Neural progenitor cell (in vitro differentiated cells): ENCODE measurements at places on chromosomes 13 and 19. TPM values are rescaled to one million over a fixed set of nuclear protein-coding genes. Genes with fewer than 3 reads are reported as not detected.

The ZNF534 gene
- 0.43 and 0.62 TPM in 2 replicates for total RNA-seq

The C19orf12 gene
- 27.5 and 28.2 TPM in 2 replicates for total RNA-seq

The FFAR1 gene
- 0.06 TPM in 1 of 2 replicates, not detected in the other for total RNA-seq

DNA sequence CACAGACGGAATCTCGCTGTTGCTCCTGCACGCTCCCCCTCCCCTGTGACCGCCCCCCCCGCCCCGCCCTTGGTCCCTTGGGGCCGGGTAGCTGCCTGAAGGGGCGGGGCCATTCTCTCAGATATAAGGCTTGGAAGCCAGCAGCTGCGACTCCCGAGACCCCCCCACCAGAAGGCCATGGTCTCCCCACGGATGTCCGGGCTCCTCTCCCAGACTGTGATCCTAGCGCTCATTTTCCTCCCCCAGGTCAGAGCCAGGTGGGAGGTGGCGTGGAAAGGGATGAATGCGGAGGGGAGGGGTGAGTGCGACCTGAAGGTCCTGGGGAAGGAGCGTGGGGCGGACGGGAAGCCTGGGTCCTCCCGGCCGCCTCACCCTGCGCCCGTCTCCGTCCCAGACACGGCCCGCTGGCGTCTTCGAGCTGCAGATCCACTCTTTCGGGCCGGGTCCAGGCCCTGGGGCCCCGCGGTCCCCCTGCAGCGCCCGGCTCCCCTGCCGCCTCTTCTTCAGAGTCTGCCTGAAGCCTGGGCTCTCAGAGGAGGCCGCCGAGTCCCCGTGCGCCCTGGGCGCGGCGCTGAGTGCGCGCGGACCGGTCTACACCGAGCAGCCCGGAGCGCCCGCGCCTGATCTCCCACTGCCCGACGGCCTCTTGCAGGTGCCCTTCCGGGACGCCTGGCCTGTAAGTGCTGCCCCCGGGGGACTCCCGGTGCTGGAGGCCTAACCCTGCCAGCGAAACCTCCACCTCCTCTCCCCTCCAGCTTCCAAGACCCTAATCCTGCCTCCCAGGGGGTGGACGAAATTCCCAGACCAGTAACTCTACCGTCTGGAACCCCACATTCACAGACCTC lies at the start of gene DLL3:
Gene DLL3 (plus strand): TSS at position 150 of the 845 bp plus-strand sequence. CDS start 28 bp downstream, at position 178.
- peak; percentile 62 for DNase-seq

DNA sequence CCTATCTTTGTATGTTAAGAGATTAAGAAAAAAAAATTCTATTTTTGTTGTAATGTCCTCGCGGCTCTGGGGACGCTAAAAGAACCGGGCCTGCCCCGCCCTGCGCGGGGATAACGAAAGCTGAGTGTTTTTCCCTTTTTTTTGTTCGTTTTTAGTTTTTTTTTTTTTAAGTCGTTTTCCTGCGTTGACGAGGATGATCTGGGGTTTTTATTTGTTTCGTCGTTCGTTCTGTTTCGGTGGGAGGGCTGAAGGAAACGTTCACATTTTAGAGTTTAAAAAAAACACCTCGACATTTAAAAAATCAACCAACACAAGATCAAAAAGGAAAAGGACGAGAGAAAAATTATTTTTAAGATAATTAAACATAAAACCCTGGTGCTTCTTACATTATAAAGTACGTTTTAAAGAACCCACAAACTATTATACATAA lies 5.6 kb downstream of the LYL1 start:
- DNase-seq: no peak

GRCh38 chr19:57511484-57511883 lies 11.7 kb downstream of the ZNF773 start:
- no peak for DNase-seq

- DNase-seq: peak; percentile 6
Measured at GRCh38 chr13:44601586-44601985, 25.5 kb upstream of the TSC22D1 start.

The PROZ gene
- not detected in 2 replicates for total RNA-seq

GRCh38 chr19:35307931-35308330 lies 16.0 kb downstream of the MAG start:
- no peak for DNase-seq

The OLFM4 gene
- not detected in 2 replicates for total RNA-seq

GRCh38 chr19:18141031-18141430 lies 11.9 kb upstream of the PIK3R2 start:
- DNase-seq: no peak

DNA sequence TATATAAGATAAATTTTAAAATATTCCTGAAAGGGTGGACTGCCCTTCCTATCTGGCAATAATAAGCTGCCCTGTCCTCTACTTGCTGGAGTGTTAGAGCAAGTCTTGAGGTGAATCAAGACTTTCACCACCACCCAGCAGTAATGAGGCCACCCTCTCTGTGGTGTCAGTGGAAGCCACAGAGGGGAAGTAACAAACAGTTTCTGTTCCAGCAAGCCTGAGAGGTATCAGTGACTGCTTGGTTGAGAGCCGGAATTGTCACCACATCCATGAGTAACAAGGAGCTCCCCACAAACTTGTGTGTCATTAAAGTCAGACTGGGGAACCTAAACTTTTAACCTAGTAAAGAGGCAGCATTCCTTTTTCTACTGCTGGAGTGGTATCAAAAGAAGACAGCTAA lies 532.7 kb upstream of the SPRY2 start:
- DNase-seq: no peak

The C1QTNF9B gene
- total RNA-seq: not detected in 2 replicates
